ENCODE measurements at places on chromosomes 4 and X. TPM values are rescaled to one million over a fixed set of nuclear protein-coding genes. Genes with fewer than 3 reads are reported as not detected.
A peak's percentile ranks its signal among the peaks of the same experiment; 100 is the strongest.

ZNF630 gene
- total RNA-seq = 0.53 TPM

ZNF518B gene
- total RNA-seq = 21.0 TPM

GABRE gene
- 38.4 TPM for total RNA-seq

SSX2B gene
- not detected for total RNA-seq

SPATA4 gene
- total RNA-seq = not detected

ATP2B3 gene
- total RNA-seq = not detected

RNF128 gene
- 5.9 TPM for total RNA-seq

FGFBP2 gene
- not detected for total RNA-seq

GRCh38 chr4:37043342-37043741, 201.2 kb upstream of the NWD2 start:
- no peaks in the 10 kb centered on the region for H3K36me3 ChIP-seq
- no peak overlapping the region for H3K27ac ChIP-seq
- no peaks in the 10 kb centered on the region for H3K4me1 ChIP-seq
- DNase-seq = no peak

- no peaks in the 10 kb centered on the region for H3K36me3 ChIP-seq
- H3K27me3 ChIP-seq = no peaks in the 10 kb centered on the region
- no peak overlapping the region for H3K27ac ChIP-seq
- H3K4me3 ChIP-seq = no peak overlapping the region
These were observed 12.9 kb downstream of the CPEB2 start for GRCh38 chr4:15015170-15015569.

GRCh38 chr4:163048447-163048846, 118.2 kb downstream of the NAF1 start:
- H3K4me3 ChIP-seq = no peak overlapping the region
- no peaks in the 10 kb centered on the region for H3K27me3 ChIP-seq
- no peak overlapping the region for H3K27ac ChIP-seq
- H3K36me3 ChIP-seq = no peaks in the 10 kb centered on the region

DNA sequence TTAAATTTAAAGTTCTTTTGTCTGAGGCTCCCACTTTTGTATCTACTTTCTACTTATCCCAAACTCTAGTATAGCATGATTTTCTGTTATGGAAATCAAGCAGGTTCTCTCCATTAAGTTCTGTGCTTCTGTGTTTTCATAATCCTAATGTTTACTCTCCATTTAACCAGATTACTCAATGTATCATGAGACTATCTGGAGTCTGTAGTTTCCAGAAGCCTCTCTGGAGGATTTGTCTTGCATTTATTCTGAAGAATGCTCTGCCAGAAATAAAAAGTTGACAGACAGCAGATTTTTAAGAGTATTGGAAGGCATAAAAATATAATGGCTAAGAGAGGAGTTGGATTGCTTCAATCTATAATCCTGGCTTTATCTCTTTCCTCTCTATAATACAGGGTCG, 39.2 kb upstream of the PLS3 start:
- no peak overlapping the region for H3K4me3 ChIP-seq
- H3K27me3 ChIP-seq = no peaks in the 10 kb centered on the region
- no peaks in the 10 kb centered on the region for H3K4me1 ChIP-seq
- H3K27ac ChIP-seq = no peak overlapping the region

GRCh38 chrX:10190367-10190766, 33.6 kb downstream of the CLCN4 start:
- no peaks in the 10 kb centered on the region for H3K36me3 ChIP-seq
- H3K4me3 ChIP-seq = no peak overlapping the region
- no peak overlapping the region for H3K27ac ChIP-seq
- no peak for DNase-seq
- H3K27me3 ChIP-seq = no peaks in the 10 kb centered on the region

DNA sequence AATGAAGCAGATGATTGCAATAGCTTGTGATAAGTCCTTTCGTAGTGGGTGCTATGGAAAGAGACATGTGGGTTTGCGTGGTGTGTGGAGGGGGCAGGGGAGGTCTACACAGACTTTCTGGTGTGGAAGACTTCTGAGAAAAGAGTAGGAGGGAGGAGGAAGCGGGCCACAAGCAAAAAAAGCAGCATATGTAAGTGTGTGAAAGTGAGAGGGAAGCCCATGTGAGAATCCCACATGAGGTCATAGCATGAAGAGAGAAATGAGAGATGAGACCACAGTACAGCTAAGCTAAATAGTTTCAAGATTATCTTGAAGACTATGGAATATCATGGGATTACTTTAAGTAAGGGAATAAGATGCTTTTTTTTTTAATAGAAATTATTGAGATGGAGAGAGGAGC, 2039.9 kb upstream of the TENM3 start:
- H3K36me3 ChIP-seq = no peaks in the 10 kb centered on the region
- no peak for DNase-seq
- H3K27me3 ChIP-seq = no peaks in the 10 kb centered on the region

GRCh38 chrX:9656277-9656676, 109.4 kb downstream of the GPR143 start:
- H3K36me3 ChIP-seq = no peaks in the 10 kb centered on the region
- no peak for DNase-seq
- no peak overlapping the region for H3K27ac ChIP-seq
- H3K4me1 ChIP-seq = no peaks in the 10 kb centered on the region
- H3K27me3 ChIP-seq = no peaks in the 10 kb centered on the region
- no peak overlapping the region for H3K4me3 ChIP-seq

- no peak overlapping the region for H3K4me3 ChIP-seq
- no peaks in the 10 kb centered on the region for H3K36me3 ChIP-seq
- H3K27me3 ChIP-seq = no peaks in the 10 kb centered on the region
- no peak overlapping the region for H3K27ac ChIP-seq
These were observed 5.8 kb downstream of the PAPSS1 start for GRCh38 chr4:107714256-107714655.

DNA sequence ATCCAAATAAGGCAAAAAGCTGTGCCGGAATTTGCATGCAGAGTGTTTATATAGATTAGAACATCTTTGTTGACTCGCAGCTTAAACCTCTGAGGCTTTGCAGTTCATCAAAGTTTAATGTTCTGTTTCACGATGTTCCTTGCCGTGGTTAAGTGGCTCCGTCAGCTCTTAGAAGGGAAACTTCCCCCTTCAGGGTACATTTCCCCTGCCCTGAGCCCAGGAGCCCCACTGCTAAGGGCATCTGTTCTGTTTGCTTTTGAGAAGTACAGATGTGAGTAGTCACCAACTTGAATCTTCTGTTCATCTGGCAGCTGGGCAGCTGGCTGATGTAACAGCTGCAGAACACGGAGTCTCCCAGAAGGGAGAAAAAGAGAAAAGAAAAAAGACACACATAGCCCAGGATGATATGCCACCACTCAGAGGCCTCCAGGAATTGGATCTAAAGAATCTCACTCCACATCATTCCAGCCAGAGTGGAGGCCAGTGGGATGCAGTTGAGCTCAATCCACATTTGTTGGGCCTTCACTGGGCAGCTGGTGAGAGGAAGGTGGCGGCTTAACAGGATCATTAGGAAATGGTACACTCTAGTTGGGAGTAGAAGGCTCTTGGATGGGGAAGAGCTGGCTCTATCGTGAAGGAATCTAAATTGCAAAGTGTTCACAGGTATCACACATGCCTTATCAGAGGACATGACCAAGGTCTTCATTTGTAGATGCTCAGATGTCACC, 178.7 kb upstream of the RBPJ start:
- peak overlapping the region; percentile 84 for H3K27ac ChIP-seq
- H3K4me1 ChIP-seq = peaks cover 5% of the 10 kb centered on the region
- peaks cover 23% of the 10 kb centered on the region for H3K27me3 ChIP-seq
- H3K36me3 ChIP-seq = no peaks in the 10 kb centered on the region
- DNase-seq = no peak
- no peak overlapping the region for H3K4me3 ChIP-seq

DNA sequence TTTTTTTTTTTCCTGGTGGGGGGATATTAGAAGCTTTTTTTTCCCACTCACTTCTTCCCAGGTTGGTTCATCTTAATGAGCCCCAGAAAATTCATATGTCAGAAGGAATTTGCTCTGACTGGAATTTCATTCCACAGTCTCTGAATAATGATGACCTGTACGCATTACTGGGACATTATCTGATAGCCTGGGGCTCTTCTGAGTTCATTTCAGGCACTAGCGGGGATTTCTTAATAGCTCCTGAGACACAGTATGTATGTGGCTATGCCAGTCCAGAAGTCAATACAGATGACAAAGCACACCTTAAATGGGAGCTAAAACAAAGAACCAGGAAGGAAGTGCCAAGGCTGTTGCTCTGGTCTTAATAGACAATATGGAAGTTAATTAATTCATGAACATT, 295.2 kb upstream of the IGFBP7 start:
- peaks cover 7% of the 10 kb centered on the region for H3K4me1 ChIP-seq
- no peaks in the 10 kb centered on the region for H3K27me3 ChIP-seq
- no peak overlapping the region for H3K27ac ChIP-seq
- no peaks in the 10 kb centered on the region for H3K36me3 ChIP-seq

DNA sequence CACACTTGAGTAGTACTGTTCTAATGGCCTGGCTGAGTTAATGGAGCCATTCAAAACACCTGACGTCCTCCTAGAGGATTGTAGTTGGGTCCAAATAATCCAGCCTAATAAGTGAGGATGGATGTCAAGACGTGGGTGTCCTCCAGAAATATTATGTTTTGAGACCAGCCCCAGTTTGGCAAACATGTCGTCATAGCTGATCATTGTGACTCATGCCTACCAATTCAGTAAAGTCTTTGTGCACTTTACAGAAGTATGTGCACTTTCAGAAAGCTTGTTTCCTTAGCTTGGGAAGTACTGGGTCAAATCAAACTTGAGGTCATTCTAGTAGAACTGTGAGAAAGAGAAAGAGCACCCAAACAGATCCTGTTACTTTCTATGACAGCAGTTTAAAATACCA, 37.6 kb upstream of the GLRA2 start:
- DNase-seq = no peak
- H3K4me1 ChIP-seq = peaks cover 2% of the 10 kb centered on the region
- H3K36me3 ChIP-seq = no peaks in the 10 kb centered on the region
- H3K27ac ChIP-seq = no peak overlapping the region
- H3K27me3 ChIP-seq = no peaks in the 10 kb centered on the region

DNA sequence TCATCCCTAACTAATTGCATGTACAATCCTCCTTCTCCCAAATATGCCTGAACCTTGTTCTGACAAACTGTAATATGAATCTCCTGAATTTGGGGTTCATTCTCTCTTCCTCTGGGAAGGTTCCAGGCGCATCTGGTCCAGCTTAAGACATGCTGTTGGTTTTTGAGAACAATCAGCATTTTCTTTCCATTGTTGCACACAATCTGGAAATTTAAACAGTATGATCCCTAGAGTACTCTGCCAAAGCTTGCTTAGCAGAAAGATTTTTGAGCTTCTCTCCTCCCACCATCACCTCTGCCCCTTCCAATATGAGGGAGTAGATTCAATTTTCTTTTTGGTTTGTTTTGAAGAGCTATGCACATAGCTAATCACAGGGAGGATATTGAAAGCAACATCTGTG, 50.1 kb downstream of the SRPX start:
- no peak for DNase-seq
- no peaks in the 10 kb centered on the region for H3K4me1 ChIP-seq
- H3K4me3 ChIP-seq = no peak overlapping the region

DNA sequence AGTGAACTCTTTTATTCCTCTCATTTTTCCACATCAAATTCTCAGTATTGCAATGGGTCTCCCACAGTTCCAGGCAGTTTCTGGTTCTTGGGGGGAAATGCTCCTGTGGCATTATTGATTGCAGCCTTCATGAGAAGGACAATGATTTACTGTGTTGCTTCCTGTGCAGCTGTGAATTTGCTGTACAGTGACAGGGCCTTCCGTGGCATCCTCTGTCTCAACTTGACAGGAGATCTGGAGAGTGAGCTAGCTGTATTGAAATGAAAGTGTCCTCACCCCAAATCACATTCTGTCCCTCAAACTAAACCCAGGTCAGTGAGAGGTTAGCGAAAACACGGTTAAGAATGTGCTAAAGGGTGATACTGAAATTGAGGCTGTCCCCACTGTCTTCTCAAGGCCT, 77.1 kb upstream of the ATOH1 start:
- no peaks in the 10 kb centered on the region for H3K27me3 ChIP-seq
- no peaks in the 10 kb centered on the region for H3K4me1 ChIP-seq
- H3K4me3 ChIP-seq = no peak overlapping the region

GRCh38 chrX:43560247-43560946, 95.7 kb upstream of the MAOA start:
- H3K4me3 ChIP-seq = no peak overlapping the region
- no peaks in the 10 kb centered on the region for H3K36me3 ChIP-seq
- H3K4me1 ChIP-seq = peaks cover 24% of the 10 kb centered on the region
- H3K27me3 ChIP-seq = no peaks in the 10 kb centered on the region
- no peak for DNase-seq
- peak overlapping the region; percentile 58 for H3K27ac ChIP-seq

- no peak overlapping the region for H3K27ac ChIP-seq
- no peaks in the 10 kb centered on the region for H3K27me3 ChIP-seq
- DNase-seq = no peak
- no peak overlapping the region for H3K4me3 ChIP-seq
These were observed 281.3 kb upstream of the FTHL17 start for GRCh38 chrX:31353095-31353494.

DNA sequence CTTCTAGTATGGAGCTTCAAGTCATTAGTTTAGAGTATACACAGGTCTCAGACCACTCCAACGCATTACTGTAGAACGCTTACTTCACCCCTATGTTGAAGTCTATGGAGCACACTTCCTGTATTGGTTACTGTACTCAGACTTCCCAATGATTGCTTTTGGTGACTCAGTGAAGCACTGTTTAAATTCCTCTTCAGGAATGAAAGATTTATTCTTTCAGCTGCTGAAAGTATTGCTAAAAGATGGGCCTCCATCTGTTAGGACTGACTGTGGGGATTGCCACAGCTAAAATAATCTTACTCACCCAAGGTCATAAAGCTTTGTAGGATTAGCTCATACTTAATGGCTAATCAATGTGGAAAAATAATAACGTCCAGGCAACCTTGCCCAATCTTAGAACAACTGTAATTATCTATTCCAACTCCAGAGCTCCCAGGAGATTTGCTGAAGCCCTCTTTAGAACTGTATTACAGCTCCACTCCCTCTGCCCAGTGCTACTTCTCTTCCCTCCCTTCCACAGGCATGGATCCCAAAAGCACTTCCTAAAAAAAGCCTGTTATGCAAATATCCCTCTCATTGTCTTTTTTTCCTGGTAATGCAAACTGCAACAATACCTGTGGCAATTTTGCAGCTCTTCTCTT, 281.9 kb upstream of the HS3ST1 start:
- H3K4me3 ChIP-seq = no peak overlapping the region
- no peaks in the 10 kb centered on the region for H3K36me3 ChIP-seq
- no peak overlapping the region for H3K27ac ChIP-seq

- no peak overlapping the region for H3K4me3 ChIP-seq
- no peaks in the 10 kb centered on the region for H3K4me1 ChIP-seq
- no peaks in the 10 kb centered on the region for H3K27me3 ChIP-seq
These were observed 566.0 kb downstream of the TMA16 start for GRCh38 chr4:164060456-164060855.

- peaks cover 2% of the 10 kb centered on the region for H3K36me3 ChIP-seq
- H3K27ac ChIP-seq = peak overlapping the region; percentile 79
- DNase-seq = no peak
These were observed 45.8 kb upstream of the MSANTD1 start for GRCh38 chr4:3202836-3203820.

DNA sequence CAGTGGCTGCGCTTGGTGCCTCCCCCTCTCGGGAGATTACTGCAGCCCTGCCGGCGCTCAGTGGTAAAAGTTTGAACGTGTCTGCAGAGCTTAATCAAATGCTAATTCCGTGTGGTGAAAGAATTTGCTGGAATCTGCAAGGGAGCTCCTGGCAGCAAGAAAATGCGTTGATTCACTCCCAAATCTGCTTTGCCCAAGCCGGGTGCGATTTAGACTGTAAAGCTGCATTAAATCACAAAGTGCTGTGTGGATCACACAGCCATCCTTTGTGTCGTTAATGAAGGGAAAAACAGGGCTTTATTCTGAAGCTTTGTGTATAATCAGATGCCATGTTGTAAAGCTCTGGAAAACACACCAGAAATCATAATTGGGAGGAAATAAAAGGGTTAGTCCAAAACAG, 444.1 kb downstream of the BCOR start:
- no peak overlapping the region for H3K4me3 ChIP-seq
- H3K36me3 ChIP-seq = no peaks in the 10 kb centered on the region
- H3K4me1 ChIP-seq = no peaks in the 10 kb centered on the region
- H3K27me3 ChIP-seq = no peaks in the 10 kb centered on the region
